ENCODE measurements at places on chromosomes 4 and X. TPM values are rescaled to one million over a fixed set of nuclear protein-coding genes. Genes with fewer than 3 reads are reported as not detected.

GRCh38 chrX:131301155-131301554 is 12.0 kb upstream of the IGSF1 start:
- DNase-seq: no peak

The NOX1 gene
- total RNA-seq: not detected

DNA sequence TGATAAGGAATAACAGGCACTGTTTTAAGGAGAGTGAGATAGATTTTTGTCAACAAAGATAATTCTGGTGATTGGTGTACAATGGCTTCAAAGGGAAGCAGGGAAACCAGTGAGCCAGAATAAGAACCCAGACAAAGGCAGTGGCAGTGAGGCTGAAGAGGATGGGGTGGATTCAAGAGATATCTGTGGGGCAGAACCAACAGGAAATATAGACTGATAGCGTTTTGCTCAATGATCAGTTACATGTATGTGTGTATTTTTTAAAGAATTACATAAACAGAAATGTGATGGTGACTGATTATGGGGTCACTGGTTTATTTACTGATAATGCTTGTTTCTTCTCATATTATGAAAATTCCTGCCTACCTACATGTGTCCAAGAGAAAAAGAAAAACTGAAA is 66.4 kb downstream of the AMMECR1 start:
- DNase-seq: no peak

The FGB gene
- 0.56 TPM for total RNA-seq

- no peak for DNase-seq
These were observed 113.0 kb downstream of the DHRSX start for GRCh38 chrX:2387614-2388239.

DNA sequence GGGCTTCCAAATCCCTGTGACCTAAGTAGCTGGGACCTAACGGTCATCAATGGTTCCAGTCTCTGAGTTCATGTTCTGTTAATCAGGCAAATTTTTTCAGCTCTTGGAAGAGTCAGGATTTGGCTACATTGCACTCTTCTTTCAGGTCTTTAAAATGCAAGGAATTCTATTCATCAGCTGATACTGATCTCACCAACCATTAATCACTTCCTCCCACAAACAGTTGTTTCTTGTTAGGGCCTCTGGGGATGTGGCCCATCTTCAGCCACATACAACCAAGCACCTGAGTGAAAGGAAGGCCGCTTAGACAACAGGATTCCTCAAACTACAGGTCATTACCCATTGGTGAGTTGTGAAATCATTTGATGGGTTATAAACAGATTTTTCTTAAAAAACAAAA is 71.7 kb downstream of the FANCB start:
- DNase-seq: no peak

- no peak for DNase-seq
These were observed 135.3 kb downstream of the ZNF518B start for GRCh38 chr4:10321931-10322330.

- DNase-seq: no peak
These were observed 37.6 kb downstream of the PKD2 start for GRCh38 chr4:88045021-88045420.

DNA sequence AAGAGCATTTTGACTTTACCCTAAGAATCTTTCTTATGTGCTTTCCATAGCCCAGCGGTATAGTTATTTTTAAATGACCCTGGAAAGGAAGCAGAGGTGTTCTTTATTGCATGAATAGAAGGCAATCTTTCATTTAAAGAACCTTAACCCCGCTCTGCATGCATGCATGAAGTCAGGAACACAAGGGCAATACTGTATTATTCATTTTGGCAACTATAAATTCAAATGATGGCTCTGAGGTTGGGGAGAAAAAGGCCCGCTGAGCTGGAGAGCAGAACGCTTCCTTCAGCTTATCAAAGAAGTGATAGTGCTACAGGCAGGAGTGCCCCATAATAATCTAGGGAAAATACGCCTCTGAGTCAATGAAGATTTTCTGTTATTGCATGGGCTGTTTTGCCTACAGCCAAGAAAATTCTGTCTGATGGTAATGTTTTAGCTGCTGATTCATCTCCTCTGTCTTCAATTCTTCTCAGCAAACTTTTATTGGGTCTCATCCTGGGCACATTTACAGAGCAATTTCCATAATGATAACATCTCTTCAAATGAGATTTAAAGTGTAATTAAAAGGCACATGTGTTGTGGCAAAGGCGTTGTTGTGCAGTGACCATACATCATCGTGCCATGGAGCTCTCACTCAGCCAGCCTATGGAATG is 452.2 kb upstream of the FTHL17 start:
- no peak for DNase-seq

DNA sequence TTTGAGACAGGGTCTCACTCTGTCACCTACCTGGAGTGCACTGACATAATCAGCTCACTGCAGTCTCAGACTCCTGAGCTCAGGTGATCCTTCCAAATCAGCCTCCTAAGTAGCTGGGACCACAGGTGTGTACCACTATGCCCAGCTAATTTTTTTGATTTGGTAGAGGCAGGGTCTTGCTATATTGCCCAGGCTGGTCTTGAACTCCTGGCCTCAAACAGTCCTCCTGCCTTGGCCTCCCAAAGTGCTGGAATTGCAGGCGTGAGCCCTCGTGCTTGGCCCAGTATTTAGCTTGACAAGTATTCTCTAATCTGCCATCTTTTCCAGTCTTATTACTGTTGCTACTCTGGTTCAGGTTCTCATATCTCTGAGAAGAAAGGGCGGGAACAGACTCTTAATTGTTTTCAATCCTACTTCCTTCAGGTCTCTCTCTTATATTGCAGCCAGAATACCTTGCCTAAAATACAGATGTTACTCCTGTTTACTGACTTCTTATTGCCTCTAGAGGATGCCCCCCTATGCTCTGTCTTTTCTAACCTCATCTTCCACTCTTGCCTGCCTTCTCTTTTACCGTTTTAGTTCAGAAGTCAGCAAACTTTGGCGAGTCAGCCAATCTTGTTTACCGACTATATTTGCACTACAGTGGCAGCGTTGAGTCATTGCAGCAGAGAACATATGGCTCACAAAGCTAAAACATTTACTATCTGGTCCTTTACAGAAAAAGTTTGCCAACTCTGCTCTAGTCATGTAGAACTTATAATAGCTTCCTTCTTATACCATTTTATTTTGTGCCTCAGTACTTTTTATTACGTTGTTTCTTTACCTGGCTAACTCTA is 19.0 kb downstream of the MRPL1 start:
- DNase-seq: no peak

DNA sequence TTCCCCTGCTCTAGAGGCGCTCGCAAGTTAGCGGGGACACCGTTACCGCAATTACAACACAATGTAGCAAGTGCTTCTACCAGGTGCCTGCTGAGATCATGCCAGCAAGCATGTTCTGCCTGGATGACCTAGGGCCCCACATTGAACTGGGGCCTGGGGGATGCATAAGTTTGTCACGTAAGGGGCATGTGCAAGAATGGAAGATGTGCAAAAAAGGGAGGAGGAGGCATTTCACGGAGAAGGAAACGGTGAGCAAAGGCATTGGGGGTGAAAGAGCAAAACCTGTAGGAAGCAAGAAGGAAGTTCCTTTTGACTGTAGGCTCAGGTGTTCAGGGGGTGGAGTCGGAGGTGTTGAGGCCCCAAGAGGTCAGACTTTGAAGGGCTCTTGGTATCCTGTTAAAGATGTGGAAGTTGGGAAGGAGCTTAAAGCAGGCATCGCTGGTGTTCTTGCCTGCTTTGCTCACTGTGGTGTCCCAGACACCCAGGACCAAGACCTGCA is 602 bp upstream of the SCARB2 start:
- DNase-seq: no peak

GRCh38 chr4:173281406-173282255 is 52.5 kb downstream of the HMGB2 start:
- DNase-seq: no peak

The SPIN2B gene
- 6.0 TPM for total RNA-seq

DNA sequence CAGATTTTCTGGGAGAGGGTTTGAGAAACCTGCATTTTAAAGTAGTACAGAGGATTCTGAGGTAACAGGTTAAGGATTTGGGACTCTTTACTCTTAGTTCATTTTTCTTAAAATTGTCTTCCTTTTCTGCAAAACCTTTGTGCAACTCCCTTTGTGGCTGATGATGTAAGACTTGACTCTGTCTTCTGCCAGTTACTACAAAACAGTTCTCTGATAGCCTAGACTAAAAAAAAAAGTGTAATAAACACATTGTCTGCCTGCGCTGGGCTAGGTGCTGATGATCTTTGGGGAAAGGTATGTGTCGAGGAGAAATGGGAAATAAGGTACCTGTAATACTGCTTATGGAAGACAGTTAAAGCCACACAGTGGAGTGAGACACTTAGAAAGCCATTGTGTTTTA is 28.7 kb downstream of the IL13RA1 start:
- DNase-seq: no peak

DNA sequence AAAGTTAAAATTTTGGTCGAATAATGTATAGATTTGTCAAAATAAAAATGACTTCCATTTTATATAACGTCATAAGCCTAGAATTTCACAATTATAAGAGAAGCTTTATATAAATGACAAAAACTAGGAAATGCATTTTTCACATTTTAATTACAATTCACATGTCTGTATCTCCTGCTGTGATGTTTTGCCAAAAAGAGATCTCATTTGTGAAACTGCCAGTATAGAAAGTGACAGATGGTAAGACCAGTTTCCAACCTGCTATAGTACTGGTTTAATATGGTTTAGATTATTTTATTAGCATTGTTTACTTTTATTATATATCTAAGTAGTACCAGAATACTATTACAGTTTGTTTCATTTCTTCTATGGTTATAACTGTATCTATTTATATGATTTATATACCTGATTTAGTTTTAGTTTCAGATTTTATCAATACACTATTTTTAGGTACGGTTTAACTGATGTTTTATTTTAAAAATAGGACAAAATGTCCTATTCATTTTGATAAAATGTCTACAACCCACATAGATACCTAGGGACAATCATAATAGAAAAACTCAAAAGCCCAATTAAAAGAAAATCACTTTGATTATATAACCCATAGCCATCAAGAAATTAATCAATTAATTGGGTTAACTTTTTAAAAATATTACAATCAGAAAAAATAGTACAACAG is 5.4 kb upstream of the CCSER1 start:
- no peak for DNase-seq

- DNase-seq: no peak
These were observed 393.7 kb upstream of the INTU start for GRCh38 chr4:127238956-127239475.

- no peak for DNase-seq
These were observed 48.0 kb downstream of the TSPAN5 start for GRCh38 chr4:98610431-98610830.
